NCI-H1694 treated with DMSO at 0.1 percent for 48 hours (cell line): ENCODE measurements at places on chromosomes 3 and 15.

DNA sequence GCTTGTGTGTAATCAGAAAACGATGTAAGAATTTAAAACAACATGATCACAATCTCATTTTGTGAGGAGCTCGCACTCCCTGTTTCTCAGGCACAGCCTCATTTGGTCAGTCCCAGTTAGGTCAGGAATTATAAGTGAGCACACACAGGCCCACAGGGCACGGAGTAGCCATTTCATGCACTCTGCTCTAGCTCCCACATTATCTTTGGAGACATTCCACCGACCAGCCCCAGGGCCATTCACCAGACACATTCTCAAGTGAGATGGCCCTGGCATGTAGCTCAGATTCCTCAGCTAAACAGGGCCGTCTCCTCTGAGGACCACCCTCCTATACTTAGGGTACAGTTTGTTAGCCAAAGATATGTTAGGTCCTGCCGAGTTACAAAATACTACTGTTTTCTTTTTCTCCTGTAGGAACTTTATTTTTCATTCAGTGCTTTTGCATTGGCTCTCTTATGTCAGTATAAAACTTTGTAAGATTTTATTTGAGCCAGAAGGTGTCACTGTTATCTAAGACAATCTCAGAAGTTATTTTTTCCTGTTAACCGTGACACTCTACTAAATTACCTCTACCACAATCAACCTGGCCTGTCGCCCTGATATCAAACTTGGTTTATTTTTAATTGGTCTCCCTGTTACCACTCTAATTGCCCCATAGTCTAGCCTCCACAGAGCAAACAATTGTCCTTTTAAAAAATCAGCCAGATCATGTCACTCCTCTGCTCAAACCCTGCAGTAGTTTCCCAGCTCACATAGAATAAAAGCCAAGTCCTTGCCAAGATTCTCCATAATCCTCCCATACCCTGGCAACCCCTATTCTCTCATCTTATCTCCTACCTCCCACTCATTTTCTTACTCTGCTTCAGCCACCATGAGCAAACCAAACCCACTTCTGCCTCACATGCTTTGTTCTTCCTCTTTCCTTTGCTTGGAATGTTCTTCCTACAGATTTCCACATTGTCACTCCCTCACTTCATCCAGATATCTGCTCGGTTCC, 105.7 kb downstream of the PPP2R3A start:
- DNase-seq: peak; percentile 5

DNA sequence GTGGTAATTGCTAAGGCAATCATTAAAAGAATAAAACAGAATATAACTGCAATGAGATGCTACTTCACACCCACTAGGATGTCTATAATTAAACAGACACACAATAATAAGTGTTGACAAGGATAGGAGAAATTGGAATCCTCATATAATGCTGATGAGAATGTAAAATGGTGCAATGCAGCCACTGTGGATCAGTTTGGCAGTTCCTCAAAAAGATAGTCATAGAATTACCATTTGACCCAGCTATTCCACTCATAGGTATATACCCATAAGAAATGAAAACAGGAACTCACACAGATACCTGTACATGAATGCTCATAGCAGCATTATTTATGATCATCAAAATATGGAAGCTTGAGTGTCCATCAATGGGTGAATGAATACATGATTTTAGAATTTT, 9.6 kb upstream of the RNF111 start:
- no peak for DNase-seq

DNA sequence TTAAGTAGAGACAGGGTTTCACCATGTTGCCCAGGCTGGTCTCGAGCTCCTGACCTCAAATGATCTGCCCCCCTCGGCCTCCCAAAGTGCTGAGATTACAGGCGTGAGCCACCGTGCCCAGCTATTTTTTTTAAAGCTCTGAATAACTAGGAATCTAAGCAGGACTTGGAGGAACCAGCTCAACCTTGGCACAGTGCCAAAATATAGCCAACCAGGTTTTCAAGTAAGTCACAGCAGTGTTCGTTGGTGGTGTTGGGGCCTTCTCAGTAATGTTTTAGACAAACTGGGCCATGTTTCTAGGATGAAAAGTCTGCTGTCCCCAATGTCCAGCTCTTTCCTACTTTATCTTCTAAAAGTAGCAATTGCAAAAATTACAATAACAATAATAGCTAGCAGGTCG, 6.4 kb upstream of the ADAM10 start:
- DNase-seq: no peak

GRCh38 chr15:42845581-42845980, 75.0 kb downstream of the TTBK2 start:
- no peak for DNase-seq

DNA sequence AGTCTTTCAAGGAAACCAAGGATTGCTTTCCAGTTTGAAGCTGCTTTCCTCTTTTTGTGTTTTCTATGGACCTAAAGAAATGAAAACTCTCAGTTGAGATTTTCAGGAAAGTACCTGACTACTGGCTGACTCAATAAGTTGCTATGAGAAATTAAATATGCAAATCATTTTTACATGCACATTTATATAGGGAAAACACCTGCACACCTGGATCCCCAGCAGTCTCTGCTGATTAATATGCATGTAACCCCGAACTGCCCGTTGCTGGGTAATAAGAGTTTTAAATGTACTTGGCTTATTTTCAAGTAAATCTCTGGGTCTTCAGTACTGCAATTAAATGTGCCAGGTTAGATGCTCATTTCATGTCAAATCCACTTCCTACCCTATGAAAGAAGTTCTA, 77.2 kb downstream of the KBTBD8 start:
- no peak for DNase-seq

GRCh38 chr3:157465741-157466140, 29.1 kb downstream of the PTX3 start:
- DNase-seq: no peak

DNA sequence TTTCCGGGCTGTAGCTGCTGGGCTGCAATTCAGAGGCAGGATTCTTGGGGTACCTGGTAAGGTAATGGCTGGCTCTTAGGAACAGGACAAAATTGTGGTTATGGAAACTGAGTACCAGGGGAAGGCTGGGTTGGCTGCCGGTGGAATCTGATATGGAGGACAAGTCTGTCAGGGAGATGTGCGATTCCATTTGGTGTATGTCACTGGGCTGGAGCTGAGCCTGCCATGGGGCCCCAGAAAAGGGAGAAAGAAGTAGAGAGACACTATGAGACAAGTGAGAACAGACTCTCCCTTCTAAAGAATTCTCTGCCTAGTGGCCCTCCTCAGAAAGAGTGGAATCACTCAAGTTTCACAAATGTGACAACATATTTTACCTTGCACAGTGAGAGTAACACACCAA, 368.2 kb upstream of the ROPN1 start:
- no peak for DNase-seq

DNA sequence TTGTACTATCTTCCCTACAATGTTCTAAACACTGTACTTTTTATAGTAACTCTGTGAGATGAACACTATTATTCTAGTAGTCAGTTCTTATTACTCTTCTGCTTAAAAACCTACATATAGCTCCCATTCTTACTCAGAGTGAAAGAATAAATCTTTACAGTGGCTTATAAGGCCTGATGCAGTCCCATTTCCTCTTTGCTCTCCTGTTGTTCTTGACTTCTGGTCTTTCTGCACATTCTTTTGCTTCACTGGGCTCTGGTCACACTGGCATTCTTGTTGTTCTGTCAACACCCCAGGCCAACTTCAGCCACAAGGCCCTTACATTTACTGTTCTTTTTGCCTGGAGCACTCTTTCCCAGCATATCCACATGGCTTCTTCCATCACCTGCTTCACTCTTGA, 58.2 kb upstream of the TP63 start:
- no peak for DNase-seq

- peak; percentile 28 for DNase-seq
Observed at GRCh38 chr3:149393345-149394160, 16.1 kb upstream of the TM4SF1 start.

- DNase-seq: no peak
Observed at GRCh38 chr15:35545316-35545823, 595 bp downstream of the DPH6 start.

DNA sequence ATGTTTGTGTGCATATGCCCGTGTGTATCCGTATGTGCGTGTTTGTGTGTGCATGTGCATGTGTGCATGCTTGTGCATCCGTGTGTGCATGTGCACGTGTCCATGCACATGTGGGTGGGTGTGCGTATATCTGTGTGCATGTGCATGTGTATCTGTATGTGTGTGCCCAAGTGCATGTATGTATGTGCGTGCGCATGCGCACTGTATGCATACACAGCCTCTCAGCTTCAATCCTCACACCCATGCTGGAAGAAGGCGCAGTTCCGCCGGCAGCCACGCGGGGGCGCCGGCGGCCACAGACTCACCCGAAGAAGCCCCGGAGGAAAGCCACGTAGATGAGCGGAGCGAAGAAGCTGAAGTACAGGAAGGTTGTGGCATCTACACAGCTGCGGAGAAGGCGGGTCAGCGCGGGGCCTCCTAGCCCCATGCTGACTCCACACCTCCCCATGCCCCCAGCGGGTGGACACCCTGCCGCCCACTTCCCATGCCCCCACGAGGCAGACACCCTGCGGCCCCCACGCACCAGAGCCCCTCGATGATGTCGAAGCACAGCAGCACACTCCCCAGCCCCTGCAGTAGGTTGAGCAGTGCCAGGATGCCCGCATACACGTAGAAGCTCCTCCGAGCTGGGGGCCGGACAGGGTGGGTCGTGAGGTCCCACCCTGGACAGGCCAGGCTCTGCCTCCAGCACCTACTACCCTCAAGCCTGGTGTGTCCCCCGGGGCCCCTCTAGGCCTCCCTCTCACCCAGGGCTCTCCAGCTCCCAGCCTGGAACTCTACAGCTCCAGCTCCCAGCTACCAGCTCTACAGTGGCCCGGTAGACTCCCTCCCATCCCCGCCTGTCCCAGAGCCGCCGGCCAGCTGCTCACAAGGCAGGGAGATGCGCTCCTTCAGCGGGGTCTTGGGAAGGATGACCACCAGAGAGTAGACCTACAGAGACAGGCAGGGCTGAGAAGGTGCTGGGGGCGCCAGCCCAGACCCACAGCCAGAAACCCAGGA, 15.4 kb downstream of the TPRA1 start:
- DNase-seq: peak; percentile 83

GRCh38 chr3:64196236-64196929, 28.9 kb downstream of the PRICKLE2 start:
- DNase-seq: no peak

DNA sequence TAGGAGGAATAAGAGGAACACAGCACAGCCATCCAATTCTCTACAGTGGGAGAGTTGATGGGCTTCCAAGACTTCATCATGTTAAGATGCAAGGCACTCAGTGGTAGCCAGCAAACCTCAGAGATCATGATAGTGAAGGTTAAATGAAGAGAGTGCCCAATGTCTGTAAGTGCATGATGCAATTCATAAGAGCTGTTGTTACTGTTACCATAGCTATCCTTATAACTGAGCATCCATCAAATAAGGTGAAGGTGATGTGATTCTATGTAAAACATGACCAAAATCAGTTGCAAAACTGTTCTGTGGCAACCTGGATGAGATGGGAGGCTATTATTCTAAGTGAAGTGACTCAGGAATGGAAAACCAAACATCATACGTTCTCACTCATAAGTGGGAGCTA, 289.7 kb downstream of the MAGI1 start:
- no peak for DNase-seq

GRCh38 chr15:73346735-73347312, 21.9 kb downstream of the HCN4 start:
- no peak for DNase-seq

- peak; percentile 21 for DNase-seq
Observed at GRCh38 chr3:68876112-68876713, 56.1 kb downstream of the TAFA4 start.

- DNase-seq: no peak
Observed at GRCh38 chr3:159751752-159752151, 236.9 kb upstream of the IL12A start.

DNA sequence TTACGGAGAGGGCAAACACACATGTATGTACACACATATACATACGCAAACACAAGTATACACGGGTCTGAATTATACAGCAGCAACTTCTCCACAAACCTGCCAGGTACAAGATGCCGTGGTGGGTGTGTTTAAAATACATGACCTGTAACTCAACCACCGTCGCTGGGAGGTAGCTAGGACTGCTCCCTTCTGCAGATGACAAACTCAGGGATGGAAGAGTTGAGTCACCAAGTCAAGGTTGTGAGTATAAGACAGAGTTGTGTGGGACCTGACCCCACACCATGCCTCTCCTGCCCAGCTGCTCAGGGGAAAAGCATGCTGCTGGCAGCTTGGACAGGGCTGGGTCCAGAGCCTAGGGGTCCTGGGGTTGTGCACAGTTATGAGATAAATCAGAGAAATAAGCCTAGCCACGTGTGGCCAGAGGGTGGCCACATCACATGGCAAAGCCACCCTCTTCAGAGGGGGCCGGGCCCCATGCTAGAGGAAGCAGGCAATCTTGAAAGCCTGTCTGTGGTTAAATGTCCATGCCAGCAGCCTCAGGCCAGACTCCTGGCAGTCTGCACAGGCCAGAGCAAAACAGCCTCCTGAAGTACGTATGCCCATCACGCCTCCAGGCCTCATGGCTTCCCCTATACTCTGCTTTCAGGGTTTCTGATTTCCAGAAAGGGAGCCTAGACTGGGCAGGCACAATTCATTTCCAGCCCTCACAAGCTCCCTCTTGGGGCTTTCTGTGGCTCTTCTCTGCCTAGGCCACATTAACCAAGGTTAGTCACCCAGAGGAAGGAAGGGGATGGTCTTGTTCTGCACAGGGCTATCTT, 107.7 kb upstream of the RPL32 start:
- no peak for DNase-seq

GRCh38 chr3:142963516-142964448, at the start of gene PAQR9:
PAQR9 (minus strand) TSS chr3:142963674; CDS start chr3:142963336, 338 bp downstream.
- DNase-seq: no peak

DNA sequence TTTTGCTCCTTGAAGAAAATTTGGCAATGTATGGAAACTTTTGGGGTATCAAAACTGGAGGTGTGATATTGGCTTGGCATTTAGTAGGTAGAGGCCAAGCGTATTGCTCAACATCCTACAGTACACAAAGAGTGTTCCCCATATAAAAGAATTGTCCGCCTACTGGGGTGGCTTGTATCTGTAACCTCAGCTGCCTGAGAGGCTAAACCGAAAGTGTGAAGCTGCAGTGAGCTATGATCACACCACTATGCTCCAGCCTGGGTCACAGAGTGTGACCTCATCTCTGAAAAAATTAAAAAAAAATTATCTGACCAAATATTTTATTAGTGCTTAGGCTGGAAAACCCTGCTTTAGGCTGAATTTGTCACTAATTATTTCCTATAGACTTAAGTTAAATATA, 483.9 kb downstream of the PYDC2 start:
- DNase-seq: no peak

GRCh38 chr3:157534725-157535161, 31.5 kb upstream of the VEPH1 start:
- no peak for DNase-seq

DNA sequence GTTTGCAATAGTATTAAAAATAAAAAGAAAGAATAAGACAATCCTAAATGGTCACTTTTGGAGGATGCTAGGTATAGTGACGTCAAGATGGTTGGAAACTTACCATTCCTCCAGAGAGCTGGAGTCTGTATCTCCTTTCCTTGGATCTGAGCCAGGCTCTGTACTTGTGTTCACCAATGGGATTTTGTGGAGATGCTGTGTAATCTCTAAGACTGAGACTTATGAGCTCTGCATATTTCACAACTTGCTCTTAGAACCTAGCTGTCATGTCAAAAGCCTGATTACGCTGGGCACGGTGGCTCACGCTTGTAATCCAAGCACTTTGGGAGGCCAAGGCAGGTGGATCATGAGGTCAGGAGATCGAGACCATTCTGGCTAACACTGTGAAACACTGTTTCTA, 126.8 kb upstream of the CLSTN2 start:
- DNase-seq: no peak
